ENCODE measurements at places on chromosomes 6 and 20.
A peak's percentile ranks its signal among the peaks of the same experiment; 100 is the strongest.

DNA sequence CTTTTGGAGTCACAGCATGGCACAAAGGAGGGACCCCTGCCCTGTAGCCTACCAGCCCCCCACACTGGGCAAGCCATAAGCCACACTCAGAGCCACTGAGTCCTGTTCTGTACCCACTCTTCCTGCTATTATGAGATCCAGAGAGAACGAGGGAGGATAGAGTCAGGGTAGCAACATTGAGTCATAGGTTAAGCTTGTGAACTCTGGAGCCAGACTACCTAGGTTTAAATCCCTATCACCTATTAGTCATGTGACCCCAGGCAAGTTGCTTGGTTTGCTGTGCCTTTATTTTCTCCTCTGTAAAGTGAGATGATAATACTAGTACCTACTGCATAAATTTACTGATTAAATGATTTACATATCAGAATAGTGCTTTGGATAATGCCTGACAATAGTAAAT is 540 bp downstream of the CNBD2 start:
- DNase-seq = no peak

DNA sequence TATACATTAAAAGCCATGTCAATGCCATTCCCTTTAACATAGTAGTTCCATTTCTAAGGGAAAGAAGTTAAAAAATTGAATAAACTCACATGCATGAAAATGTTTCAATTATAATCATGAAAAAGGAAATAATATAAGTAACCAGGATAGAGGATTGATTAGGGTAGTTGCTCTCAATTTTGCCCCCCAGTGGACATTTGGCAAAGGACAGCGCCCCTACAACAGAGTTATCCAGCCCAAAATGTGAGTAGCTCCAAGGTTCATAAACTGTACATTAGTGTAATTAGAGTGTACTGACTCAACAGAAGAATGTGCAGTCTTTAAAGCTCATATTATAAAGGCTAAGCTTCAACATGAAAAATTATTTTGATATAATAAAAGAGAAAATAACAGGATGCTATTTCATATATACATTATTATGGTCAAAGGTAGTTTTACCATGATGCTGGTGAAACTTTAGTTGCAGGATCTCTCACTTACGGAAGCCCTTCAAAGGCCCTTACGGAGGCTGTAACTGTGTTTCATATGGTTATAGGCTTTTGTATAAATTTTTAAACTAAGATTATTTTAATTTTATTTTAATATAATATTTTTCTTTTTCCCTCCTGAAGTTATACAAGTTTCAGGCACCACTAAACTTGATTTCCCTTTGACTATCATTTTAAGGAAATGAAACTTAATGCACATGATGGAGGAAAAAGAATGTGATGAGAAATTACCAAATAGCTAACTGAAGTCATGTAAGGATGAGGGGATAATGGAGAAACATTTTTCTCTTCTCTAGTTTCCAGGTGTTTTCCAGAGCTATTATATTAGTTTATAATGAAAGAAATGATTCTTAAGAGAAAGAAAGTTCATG is 403.6 kb downstream of the PLCB1 start:
- DNase-seq = no peak

GRCh38 chr6:34358389-34358905 is 34.0 kb downstream of the NUDT3 start:
- DNase-seq = no peak

GRCh38 chr6:42295677-42296076 is 78.0 kb upstream of the MRPS10 start:
- DNase-seq = no peak

GRCh38 chr20:53657279-53657678 is 63.6 kb upstream of the ZNF217 start:
- DNase-seq = no peak

DNA sequence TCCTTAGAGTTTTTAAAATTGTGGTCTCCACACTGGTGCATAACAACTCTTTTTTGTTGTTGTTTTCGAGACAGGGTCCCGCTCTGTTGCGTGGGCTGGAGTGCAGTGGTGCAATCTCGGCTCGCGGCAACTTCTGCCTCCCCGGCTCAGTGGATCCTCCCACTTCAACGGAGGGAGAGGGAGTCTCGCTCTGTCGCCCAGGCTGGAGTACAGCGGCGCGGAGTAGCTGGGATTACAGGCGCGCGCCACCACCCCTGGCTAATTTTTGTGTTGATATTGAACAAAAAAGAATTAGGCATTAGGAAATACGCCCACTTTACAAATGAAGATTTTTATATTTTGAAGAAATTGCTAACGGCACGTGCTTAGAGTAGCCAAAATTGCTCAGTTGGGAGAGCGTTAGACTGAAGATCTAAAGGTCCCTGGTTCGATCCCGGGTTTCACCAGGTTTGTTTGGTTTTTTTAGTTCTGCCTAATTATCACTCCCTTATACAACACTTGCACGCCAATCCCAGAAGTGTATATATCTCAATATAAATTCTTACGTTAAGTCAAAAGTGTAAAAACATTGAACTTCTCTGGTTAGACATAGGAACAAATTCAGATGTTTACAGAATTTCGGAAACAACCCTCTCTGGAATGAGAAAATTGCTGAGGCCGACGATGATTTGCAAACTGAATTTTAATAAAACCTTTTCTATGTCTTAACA is 159.6 kb downstream of the TRIM27 start:
- DNase-seq = no peak

DNA sequence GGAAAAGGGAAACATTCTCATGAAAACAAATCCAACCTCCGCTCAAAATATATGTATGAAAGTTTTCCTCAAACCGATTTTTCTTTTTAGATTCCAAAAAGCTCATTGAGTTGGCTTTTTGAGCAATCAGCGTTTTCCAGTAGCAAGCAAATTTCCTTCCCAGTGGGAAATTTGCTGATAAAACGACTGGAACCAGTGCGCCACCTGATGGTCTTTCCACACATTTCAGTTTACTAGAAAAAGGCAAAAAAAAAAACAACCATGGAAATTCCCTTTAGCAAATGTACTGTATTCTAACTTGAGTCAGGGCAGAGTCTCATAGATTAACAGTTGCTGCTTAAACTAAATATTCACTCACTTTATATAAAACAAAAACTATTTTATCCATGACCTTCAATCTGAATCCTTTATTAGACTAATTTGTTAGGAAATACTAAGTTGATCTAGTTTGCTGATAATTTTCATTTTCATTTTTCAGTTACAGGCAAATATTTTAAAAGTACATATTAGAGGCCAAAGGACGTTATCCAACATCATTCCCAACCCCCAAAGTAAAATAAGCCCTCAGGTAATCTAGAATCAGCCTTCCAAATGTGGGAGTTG is 271.5 kb downstream of the FOXA2 start:
- DNase-seq = no peak

DNA sequence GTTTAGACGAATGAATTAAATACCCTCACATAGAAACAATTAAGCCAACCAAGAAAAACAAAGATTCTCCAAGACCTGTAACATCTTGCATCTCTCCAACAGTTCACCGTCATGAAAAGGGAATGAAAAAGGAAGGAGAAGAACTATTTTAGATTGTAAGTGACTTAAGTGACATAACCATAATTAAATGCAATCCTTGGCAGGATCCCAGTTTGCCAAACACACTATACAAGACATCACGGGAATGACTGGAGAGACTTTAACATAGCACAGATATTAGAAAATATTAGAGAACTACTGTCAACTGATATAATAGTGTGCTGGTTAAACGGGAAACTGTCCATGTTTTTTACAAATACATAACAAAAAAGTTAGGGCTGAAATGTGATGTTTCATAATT is 22.2 kb downstream of the EPB41L2 start:
- no peak for DNase-seq

- no peak for DNase-seq
Observed at GRCh38 chr6:28812778-28813569, 110.8 kb downstream of the TRIM27 start.

- DNase-seq = no peak
Observed at GRCh38 chr6:142929751-142930358, 15.1 kb downstream of the HIVEP2 start.

DNA sequence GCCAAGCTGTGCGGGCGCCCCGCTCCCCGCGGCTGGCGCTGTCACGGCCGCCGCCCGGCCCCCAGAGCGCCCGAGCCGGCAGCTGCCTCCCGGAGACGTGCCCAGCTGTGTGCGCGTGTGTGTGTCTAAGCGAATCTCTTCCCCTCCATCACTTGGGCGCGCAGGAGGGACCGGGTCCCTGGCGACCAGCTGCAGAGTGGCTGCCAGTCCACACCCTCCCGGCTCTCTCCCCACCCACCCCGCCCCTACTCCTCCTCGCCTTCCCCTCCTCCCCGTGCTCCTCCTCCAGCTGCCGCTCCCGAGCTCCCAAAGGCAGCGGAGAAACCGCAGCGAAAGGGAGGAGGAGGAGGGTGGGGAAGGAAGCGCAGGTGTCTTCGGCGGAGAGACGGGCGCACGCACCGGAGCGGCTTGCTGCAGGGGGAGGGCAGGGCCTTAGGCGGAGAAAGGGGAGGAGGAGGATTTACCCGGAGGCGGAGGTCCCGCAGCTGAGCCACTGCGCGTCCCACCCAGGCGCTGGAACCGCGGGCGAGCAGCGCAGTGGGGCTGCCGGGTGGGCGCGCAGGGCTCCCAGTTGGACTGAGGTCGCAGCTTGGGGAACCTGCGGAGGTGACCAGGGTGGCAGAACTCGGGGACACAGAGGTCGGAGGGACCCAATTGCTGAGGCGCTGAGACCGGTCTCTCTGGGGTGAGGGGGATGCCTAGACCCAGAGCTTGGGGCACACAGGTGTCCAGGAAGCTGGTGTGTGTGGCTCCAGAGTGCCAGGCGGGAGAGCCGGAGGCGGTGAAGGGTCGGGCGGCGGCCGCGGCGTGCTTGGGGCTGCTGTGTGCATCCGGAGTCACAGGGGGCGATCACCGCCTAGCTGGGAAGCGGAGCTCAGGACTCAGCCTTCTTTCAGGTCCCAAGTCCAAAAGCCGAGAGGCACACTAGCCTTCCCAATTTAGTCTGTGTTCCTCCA is at the start of gene HS3ST5:
TSS of gene HS3ST5 (minus strand) at position 198 of the 956 bp plus-strand sequence. CDS start 280,178 bp downstream, outside the sequence.
- peak; percentile 57 for DNase-seq

DNA sequence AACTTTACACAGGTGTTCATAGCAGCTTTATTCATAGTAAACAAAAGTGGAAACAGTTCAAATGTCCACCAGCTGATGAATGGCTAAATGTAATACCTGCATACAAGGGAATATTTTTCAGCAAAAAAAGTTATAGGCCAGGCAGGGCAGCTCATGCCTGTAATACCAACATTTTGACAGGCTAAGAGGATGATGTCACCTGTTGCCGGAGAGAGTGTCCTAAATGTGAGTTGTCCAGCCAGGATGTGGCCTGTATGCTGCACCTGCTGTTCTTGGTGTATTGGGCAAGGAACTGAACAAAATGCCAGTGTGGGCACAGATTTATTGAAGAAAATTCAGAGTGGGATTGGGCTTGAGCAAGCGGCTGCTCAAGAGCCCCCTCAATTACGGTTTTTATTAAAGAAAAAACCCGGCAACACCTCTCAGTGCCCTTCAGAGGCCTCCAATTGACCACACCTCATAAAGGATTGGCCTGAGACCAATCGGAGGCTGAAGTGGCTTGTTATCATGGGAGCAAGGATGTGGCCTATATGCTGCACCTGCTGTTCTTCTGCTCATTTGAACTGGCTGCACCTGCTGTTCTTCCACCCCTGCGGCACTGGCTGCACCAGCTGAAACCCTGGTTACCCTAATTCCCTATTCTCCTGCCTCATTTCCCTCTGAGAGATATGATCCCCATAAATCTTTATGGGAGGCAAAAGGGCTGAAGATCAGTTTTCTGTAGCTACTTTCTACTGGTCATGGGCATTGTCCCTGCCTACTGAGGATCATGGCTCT is 164.3 kb upstream of the PROKR2 start:
- no peak for DNase-seq

DNA sequence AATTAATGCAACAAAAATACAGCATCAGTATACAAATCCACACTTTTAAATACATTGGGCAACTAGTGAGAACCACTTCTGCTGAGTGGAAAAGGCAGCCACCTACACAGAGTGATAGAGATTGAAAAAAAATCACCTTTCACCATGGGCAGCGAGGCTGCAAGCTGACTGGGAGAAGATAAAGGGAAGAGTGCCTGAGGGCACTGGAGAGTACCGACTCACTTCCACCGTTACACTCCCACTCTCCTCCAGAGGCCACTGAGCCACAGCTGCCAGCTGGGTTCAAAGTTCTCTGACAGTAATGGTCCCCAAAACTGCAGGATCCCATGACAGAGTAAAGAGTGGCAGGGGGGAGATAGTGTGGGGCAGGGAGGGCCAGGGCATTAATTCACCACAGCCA is 24.1 kb downstream of the PXT1 start:
- DNase-seq = no peak

- no peak for DNase-seq
Observed at GRCh38 chr6:127630800-127631199, 53.8 kb downstream of the C6orf58 start.

DNA sequence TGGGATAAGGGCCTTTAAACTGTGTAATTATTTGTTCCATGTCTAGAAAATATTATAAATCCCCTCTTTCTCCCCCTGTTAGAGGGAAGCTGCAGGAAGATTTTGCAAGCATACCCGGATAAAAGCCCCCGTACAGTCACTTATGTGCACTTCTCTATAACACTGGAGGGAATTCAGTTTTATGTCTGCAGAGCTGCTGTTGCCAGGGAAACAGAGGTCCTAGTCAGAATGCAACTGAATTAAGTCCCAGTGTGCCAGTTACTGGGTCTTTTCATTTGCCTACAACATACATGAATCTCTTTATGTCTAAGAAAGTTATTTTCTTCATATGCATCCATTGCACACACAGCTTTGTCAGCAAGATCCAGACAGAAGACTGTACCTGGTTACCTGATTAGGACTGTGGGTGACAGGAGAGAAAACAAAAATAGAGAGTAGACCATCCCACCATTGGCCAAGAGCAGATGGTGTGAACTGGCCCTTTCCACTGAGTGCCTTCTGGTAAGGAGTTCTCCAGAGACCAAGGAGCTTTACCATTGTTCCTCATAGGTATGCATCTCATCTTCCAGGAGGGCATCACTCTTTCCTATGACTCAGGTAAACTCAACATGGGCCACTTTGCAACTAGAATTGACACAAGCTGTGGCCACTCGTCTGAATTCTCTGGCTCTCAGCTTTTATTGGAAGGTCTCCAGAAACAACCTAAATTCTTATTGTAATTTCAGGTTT is 180.8 kb upstream of the PHACTR1 start:
- DNase-seq = no peak

- DNase-seq = no peak
Observed at GRCh38 chr6:45645302-45645701, 267.6 kb upstream of the SUPT3H start.

DNA sequence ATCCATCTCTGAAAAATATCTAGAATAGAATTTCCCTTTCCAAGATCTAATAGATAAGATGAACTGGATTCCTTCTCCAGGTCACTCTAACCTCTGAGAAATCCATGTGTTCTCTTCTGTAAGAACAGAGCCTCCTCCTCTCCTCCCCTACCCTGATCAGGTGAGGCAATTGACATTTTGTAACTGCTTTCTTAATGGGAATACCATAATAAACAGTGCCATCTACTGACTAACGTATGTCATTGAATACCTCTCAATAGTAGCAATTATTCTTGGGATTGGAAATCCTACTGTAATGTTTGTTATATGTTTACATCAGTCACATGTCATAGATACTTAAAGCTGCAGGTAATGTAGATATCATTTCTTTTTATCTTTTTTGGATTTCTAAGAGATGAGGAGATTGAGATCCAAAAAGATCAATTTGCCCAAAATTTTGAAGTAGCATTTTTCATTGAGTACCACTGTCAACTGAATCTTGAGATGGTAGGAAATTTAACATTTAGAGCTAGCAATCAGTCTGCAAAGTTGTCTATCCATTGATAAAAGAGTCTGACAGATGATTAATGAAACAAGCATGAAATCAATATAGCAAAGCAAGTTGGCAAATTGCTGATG is 365.8 kb upstream of the HSF2 start:
- DNase-seq = no peak

Measured in hypothalamus (tissue), 51 donors.